ENCODE measurements at places on chromosomes 11 and 22.
A peak's percentile ranks its signal among the peaks of the same experiment; 100 is the strongest.

DNA sequence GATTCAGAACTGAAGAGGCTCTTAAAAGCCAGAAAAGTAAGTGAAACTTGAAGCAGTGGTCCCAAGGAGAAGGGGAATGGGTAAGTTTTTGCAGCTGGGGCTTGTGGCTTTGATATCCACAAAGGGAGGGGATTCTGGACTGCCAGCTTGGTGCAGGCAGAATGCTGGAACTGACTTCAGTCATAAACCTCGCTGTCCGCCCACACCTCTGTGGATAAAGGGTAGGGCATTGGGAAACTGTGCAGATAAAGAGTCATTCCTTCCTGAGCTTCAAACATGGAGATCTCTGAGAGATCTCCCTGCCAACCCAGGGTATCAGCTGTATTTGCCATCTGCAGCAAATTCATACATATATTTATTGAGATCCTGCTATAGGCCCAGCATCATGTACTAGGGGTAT, 124.3 kb upstream of the OR9Q1 start:
- no peak for DNase-seq

GRCh38 chr22:27751277-27752070, 50.1 kb downstream of the MN1 start:
- DNase-seq, result no peak

GRCh38 chr11:118321386-118322082, 17.0 kb downstream of the CD3E start:
- peak; percentile 89 for DNase-seq

- no peak for DNase-seq
These were observed 47.9 kb downstream of the OSBP2 start for GRCh38 chr22:30742291-30743256.

DNA sequence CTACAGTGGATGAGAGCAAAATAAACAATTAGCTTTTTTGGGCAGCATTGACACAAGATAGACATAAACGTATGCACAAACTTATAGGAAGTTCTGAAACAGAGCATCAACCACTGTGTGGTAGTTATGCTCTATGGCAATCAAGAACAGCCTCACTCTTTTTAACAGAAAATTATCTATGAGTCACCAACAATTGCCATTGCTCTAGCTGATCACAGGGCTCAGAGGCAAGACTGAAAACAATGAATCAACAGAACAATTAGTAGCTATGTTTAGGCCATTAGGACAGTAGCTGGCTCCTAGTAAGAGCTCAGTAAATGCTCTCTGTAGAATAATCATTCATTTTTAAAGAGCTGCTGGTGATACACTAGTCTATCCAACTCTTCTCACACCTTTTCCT, 34.9 kb upstream of the PICALM start:
- no peak for DNase-seq

DNA sequence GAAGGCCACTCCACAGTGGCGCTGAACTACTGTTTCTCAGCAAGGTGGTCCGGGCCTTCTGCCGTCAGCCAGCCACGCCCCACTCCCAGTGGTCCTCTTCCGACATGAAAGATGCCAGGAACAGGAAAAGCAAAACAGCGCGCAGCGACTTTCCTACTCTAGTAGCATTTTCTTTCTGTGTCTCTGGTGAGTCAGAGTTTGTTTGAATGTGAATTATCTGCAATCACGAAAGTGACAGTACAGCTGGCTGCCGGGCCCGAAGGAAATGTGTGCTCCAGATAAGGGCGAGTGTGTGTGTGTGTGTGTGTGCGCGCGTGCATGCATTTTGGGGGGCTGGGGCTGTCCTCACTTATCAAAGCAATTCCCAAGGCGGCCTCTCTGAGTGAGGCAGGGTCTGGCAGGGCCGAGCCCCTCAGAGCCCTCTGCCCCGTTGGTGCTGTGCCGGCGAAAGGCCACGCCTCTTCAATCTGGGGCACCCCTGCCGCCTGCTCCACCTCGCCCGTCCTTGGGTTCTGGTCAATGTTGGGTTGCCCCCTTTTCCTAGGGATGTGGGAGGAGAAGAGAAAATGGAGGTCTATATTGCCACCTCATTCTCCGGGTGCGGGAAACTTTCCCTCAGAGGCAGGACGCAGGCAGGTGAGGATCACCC, 288.5 kb downstream of the KIRREL3 start:
- no peak for DNase-seq

GRCh38 chr22:27224485-27225374, 567.3 kb downstream of the MIAT start:
- no peak for DNase-seq

DNA sequence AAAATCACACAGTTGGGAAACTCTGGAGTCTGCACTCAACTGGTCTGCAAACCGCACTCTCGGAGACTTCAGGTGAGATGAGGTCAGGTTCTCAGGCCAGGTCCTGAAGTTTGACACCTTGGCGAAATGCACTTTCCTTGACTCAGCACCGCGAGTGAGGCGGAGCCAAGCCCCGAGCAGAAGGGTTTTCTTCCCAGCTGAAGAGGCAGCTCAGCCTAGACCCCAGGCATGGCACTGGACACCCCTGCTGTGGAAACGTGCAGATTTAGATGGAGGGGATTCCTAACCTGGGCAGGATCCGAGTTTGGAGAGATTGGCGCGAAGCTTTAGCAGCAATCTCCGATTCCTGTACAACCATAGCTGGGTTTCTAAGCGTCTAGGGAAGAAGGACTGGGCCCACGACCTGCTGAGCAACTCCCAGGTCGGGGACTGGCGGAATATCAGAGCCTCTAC, 835 bp upstream of the MYOD1 start:
- DNase-seq, result no peak

GRCh38 chr11:68412593-68413475, 47.7 kb upstream of the PPP6R3 start:
- no peak for DNase-seq

DNA sequence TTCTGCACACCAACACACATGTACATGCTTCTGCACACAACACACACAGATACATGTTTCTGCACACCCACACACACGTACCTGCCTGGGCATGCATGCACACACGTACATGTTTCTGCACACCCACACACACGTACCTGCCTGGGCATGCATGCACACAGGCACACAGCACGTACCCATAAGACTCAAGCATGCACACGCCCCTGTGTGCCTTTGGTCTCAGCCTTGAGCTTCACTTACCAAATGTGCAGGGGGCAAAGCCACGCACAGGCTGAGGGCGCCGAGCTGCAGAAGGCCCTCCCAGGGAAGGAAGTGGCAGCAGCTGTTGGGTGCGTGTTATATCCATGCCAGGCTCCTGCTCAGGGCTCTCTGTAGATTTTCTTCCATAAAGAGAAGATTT, 34.7 kb upstream of the SMIM38 start:
- DNase-seq, result no peak

GRCh38 chr22:48751539-48752437, 1075.9 kb downstream of the BRD1 start:
- no peak for DNase-seq

- DNase-seq, result no peak
These were observed 84.6 kb upstream of the LRRC55 start for GRCh38 chr11:57097149-57097548.

GRCh38 chr11:98036810-98037209, 983.9 kb upstream of the CNTN5 start:
- DNase-seq, result no peak

DNA sequence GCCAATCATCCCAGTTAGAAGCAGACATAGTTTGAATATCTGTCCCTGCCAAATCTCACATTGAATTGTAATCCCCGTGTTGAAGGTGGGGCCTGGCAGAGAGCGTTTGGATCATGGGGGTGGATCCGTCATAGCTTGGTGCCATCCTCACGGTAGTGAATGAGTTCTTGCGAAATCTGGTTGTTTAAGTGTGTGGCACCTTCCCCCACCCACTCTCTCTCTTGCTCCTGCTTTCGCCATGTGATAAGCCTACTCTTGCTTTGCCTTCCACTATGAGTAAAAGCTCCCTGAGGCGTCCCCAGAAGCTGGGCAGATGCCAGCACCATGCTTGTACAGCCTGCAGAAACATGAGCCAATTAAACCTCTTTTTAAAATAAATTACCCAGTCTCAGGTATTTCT, 5.0 kb upstream of the CCDC81 start:
- no peak for DNase-seq

DNA sequence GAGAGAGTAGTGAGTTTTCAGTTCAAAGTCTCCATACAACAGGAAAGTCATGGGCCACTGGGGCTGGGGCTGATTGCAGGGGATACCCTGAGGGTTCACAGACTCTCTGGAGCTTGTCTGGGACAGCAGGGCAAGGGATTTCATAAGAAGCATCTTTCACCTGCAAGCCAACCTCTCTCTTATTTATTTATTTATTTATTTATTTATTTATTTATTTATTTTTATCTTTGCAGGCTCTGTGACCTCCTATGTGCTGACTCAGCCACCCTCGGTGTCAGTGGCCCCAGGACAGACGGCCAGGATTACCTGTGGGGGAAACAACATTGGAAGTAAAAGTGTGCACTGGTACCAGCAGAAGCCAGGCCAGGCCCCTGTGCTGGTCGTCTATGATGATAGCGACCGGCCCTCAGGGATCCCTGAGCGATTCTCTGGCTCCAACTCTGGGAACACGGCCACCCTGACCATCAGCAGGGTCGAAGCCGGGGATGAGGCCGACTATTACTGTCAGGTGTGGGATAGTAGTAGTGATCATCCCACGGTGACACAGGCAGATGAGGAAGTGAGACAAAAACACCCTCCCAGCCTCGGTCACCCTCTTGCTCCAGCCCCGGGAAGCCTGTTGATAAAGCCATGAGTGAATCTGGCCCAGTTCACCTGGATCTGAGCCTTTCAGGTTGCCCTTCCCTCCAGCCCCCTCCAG, 68.4 kb downstream of the GGTLC2 start:
- DNase-seq, result no peak

GRCh38 chr11:61505640-61506155, 2.9 kb upstream of the LRRC10B start:
- DNase-seq, result no peak

GRCh38 chr11:16382186-16382585, 25.8 kb upstream of the SOX6 start:
- DNase-seq, result no peak

- no peak for DNase-seq
These were observed 2.2 kb downstream of the PHLDB1 start for GRCh38 chr11:118609380-118610224.

DNA sequence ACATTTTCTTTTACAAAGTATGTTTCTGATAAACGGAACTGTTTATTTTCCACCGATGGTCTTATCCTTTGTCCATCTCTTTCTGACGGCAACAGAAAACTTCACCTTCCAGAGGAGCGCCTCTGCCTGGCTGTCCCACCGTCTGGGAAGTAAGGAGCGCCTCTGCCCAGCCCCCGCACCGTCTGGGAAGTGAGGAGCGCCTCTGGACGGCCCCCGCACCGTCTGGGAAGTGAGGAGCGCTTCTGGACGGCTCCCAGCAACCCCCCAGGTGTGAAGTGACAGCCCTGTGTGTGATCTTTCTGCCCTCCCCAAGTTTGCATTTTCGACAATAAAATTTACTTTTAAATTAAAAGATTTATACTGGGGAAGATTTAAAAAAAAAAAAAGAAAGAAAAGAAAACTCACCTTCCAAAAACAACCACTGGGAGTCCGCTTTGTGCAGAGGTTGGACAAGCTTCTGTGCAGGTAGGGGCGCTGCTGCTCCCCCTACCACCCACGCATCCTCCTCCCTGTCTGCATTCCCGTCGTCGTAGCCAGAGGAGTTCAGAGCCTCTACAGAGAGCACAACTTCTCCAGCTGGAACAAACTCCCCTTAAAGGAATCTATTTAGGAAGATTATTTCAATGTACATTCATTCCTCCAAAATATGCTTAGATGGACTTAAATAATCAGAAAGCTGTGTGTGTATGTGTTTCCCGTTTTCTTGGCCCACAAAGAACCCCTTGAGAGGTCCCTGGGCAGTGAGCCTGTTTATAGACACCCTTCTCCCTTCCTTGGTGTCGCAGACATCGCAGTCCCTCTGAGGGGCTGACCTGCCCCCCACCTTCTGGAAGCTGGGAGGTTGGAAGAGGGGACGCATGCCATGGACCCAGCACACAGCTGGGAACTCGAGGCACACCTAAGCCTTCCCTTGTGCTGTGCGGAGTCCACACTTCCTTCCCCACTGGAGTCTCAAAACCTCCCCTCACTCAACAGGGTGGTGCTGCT, 849 bp upstream of the APOBEC3B start:
- DNase-seq, result peak; percentile 32

GRCh38 chr22:43008509-43008908, 6.4 kb downstream of the PACSIN2 start:
- no peak for DNase-seq

DNA sequence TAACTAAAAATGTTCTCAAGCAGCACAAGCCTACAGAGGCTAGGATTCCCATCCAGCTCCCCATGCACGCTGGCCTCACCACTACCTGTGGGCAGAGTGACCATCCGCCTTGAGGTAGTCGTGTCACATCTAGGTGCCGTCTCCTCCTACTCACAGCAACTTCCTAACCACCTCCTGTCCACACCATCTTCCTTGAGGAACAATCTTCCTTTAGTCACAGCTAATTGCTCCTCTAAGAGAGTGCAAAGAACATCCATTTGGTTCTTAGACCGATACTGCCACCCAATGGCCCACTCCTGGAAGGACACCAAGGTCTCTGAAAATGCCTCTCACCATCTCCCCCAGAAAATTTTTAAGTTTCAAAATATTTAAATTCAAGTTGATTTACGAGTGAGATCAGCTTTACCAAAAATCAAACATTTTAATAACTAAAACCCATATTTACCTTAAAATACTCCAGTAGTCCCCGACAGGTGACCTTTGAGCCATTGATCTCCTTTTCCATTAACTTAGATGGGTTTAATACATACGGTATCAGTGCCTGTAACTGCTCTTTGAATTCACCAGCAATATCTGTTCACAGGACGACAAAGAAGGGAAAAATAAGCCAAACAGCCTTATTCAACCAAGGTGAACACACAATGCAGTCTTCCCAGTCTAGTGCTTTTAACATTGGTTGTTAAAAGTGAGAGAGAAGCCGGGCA, 21.7 kb upstream of the PLAAT3 start:
- DNase-seq, result peak; percentile 95

GRCh38 chr11:14202251-14203196, 156.5 kb downstream of the RRAS2 start:
- DNase-seq, result no peak

- no peak for DNase-seq
These were observed 22.4 kb upstream of the C11orf96 start for GRCh38 chr11:43919852-43920597.

- peak; percentile 64 for DNase-seq
These were observed 295.1 kb upstream of the PLET1 start for GRCh38 chr11:112555491-112556364.

- DNase-seq, result no peak
These were observed 288.4 kb upstream of the PITPNB start for GRCh38 chr22:28207281-28208030.

DNA sequence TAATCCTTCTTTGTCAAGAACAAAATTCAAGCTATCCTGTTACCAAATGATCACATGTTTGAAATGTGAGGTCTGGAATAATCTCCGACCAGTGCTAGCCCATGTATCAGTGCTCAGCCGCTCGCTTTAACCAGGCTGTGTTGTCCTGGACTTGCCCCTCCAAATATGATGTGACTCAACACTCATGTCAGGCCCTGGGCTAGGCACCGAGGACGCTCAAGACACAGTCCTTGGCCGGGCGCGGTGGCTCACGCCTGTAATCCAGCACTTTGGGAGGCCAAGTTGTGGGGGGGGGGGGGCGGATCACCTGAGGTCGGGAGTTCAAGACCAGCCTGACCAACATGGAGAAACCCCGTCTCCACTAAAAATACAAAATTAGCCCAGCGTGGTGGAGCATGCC, 54.1 kb upstream of the WNT7B start:
- no peak for DNase-seq
